ENCODE measurements at places on chromosomes 16 and 17. TPM values are rescaled to one million over a fixed set of nuclear protein-coding genes. Genes with fewer than 3 reads are reported as not detected.

CBX2 gene
- total RNA-seq = 1.7 TPM

GRCh38 chr16:15435216-15435864, 952 bp downstream of the BMERB1 start:
- no peak for DNase-seq

MAP3K3 gene
- total RNA-seq = 38.2 TPM

C17orf100 gene
- total RNA-seq = not detected

DNA sequence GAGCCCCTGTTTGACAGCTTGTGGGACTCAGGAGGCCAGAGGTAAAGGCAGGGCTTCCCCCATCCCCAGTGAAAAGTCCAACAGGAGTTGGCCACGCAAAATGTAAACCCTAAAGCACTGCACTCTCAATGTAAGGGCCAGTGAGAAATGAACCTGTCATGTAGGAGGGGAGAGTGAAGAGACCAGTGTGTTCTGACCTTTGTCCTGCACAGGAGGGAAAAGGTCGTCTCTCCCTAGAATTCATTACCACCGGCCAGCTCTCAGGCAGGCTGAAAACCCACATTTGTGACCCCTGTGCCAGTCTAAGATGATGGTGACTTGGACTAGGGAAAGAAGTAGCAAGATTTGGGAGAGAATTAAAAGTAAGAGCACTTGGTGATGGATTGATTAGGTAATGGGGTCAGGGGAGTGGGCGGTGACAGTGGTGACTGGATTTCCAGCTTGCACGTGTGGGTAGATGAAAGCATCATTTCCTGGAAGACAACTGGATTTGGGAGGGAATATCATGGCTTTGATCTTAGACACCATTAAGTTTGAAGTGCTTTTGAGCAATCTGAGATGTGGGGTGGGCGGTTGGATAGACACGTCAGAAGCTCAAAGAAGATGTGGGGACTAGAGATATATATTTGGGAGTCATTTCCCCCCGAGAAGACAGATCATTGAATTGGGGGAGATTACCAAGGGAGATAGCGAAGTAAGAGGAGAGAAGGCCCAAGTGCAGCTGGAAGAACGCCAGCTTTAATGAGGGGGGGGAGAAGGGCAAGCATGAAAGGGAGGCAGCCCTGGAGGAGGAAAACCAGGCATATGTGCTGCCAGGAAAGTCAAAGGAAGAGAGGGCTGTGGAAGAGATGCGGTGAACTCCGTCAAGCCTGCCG, 119.5 kb downstream of the NTN1 start:
- DNase-seq = no peak

- DNase-seq = no peak
These were observed 51.2 kb downstream of the RPA1 start for GRCh38 chr17:1880851-1881630.

DNA sequence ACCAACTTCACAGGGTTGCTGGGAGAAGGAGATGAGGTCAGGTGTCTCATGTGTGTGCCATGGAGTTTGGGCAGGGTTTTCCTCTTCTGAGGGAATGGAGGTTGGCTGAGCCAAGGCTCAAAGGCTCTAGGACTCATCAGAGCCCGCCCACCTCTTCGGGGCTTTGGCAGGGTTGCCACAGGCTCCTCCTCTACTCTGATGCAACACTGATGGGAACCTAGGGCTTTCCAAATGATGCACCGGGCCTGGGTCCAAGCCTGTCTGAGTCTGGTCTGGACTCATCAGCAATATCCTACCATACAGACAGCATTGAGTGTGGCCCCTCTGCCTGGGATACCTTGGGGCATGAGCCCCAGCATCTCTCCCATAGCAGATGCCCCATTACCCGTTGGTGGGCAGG, 59.5 kb upstream of the LHX1 start:
- DNase-seq = no peak

DNA sequence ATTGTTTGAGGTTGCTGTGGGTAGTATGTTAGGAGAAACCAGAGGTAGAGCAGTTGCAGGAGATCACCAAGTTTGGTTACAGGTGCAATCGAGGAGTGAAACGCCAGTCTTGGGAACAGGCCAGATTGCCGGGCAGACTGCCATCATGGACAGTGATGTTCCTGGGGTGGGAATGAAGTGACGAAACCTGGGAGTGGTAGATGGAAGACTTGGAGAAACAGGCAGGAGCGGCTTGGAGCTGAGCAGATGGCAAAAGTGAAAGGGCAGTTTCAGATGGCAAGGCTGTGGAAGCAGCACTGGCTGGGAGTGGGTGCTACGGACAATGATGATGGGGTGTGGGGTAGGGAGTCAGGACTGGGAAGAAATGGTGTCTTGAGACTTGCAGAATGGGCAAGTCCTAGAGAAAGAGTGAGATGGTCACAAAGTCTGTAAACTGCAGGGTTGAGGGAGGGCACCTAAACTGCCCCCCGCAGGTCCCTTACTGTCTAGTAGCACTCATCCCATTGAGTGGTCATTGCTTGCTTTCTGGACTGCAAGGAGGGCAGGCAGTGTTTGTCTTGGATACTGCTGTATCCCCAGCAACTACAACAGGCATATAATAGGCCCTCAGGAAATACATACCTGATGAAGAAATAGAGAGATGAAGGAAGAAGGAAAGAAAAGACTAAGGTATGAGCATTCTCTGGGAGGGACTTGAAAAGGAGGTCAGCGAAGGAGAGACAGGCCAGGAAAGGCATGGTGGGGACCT, 29.5 kb upstream of the ULK2 start:
- DNase-seq = no peak

ASB16 gene
- 8.3 TPM for total RNA-seq

DNA sequence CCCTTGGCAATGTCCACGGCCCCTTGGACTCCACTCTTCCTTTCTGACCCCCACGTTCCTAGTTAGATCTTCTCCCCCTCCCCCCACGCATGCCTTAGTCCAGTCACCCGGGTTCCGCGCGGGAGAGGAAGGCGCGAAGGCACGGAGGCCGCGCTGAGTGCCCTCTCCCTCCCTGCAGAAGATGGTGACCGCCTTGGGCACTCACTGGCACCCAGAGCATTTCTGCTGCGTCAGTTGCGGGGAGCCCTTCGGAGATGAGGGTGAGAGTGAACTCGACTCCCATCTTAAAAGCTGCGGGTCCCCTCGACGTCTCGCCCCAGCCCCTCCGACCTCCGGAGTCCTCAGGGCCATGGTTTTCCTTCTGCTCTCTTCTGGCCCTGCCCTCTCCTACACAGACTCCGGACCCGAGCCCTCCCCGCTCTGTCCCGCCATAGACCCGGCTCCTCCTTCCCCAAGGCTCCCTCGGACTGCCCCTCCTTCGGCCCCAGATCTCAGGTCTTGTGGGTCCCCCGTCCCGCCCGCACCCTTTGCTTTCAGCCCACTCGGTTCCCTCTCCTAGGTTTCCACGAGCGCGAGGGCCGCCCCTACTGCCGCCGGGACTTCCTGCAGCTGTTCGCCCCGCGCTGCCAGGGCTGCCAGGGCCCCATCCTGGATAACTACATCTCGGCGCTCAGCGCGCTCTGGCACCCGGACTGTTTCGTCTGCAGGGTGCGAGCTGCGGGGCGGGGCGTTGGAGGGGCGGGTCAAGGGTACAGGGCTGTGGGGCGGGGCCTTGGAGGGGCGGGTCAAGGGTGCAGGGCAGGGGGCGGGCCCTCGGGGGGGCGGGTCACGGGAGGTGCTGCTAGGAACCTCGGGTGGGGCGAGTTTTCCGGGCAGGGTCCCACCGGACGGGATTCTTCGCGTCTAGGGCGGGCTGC, 4.6 kb downstream of the TGFB1I1 start:
- DNase-seq = no peak

DNA sequence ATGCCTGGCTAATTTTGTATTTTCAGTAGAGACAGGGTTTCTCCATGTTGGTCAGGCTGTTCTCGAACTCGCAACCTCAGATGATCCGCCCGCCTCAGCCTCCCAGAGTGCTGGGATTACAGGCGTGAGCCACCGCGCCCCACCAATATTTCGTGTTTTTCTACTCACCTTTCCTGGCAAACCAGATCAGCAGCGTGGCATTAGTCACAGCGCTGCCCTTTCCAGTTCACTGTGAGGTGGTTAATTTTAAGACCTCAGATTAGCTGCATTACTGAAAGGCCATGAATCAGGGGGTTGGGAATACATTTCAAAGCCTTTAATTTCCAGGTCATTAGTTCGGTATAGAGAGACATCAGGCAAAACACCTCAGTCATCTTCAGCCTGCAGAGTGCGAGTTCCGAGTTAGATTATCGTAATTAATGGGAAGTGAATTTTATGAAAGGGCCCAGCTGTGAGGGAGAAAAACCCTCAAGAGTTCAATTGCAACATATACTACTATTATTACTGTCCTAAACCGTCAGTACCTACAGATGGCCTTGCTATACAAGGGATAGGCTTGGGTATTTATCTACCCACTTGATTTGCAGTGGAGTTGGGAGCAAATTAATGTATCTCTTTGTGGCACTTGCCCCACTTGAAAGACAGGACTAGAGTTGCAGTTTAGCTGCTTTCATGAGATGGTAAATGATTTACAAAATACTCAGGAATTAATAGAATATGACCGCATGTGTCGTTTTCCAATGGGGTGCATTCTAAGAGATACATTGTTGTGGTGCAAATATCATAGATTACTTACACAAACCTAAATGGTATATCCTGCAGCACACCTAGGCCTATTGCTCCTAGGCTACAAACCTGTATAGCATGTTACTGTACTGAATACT, 2.1 kb upstream of the USP32 start:
- no peak for DNase-seq

DHX8 gene
- total RNA-seq = 26.1 TPM

Measured in right atrium auricular region (tissue), 2 donors.